ENCODE measurements at places on chromosomes 1 and 21.

- DNase-seq, result no peak
Observed at GRCh38 chr21:35404247-35404646, 355.1 kb upstream of the RUNX1 start.

GRCh38 chr1:21693732-21694131 lies 24.6 kb upstream of the RAP1GAP start:
- no peak for DNase-seq

GRCh38 chr1:159652506-159652905 lies 61.9 kb downstream of the CRP start:
- no peak for DNase-seq

GRCh38 chr21:43815107-43815613 lies 25.8 kb downstream of the RRP1 start:
- DNase-seq, result no peak

- DNase-seq, result no peak
Observed at GRCh38 chr1:170929412-170929834, 5.9 kb upstream of the MROH9 start.

DNA sequence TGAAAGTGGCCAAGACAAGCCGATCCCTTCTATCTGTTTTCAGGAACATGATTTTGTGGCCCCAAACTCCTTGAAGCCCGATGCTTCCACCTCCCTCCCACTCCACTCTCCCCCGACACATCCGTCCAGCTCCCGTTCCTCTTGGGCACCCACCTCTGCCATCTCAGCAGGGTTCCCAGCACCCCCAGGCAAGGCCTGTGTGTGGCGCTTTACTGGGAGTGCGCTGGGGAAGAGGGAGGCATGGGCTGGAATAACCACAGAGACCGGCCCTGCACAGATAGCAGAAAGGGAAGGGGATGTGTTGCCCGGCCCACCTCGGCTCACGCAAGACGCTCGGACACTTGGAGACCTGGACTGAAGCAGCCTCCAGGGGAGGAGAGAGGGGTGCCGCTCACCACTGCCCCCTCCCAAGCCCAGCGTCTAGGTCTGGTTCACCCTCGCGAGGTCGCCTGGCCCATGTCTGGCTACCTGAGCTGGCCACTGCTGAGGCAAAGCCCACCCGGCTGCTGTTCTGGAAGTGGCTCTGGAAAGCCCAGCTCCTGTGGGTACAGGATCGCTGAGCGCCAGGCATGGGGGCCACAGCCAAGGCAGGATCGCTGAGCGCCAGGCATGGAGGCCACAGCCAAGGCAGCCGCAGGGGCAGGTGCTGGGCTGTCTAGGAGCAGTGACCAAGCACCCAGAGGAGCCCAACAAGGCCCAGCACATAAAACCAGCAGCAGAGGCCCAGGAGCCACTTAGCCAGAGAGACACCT lies 23.8 kb upstream of the COL18A1 start:
- DNase-seq, result no peak

GRCh38 chr1:202291961-202292712 lies 49.6 kb downstream of the UBE2T start:
- DNase-seq, result no peak

DNA sequence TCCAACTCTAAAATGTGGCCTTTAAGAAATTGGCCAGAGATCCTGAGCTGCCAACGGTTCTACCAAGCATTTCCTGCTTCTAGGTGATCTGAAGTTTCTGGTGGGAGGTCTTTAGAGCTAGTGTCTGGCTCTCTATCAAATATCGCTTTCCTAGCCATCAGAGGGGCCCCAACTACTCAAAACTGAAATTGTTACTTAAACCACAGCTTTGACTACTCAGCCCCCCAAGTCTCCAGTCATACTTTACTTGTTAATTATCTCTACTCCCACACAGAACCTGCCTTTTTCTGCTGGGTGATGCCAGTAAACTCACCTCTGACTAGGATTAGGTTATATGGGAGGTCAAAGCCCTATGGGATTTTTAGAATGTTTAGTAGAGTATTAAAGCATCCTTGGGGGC lies 95.1 kb downstream of the FASLG start:
- no peak for DNase-seq

- no peak for DNase-seq
Observed at GRCh38 chr21:40517646-40518045, 329.3 kb downstream of the DSCAM start.

DNA sequence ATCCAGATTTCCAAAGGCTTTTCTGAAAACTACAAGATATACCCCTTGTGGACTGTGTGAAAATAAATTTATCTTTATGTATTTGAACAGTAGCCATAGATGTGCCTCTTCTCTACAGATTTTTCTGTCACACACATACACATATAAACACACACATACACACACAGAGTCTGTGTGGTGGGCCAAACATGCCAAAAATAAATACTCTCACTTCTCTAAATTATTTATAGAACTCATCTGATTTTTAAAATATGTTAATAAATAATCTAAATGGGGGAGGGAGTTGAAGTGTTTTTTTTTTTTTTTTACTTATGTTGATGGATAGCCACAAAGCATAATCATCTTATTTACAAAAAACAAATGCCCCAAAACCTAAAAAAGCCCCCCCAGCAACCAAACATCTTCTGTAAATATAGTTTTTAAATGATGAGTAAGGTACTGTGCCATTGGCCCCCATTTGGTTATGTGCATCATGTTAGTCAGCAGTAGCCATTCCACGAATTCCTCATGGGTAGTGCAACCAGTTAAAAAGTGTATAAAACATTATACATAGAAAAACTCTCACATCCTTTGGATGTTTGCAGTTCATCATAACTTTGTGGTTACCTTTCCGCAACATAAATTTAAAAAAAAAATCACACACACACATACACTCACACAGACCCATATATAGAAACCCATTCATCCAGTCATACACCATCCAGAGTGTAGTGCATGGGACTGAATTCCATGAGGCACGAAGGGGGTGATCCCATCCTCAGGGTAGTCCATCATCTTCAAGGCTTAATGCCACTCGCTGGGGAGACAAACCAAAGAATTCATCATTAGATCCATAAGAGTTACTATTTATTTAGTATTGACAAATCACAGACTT lies 8.2 kb upstream of the MAGOH start:
- DNase-seq, result no peak

GRCh38 chr1:218330043-218330623 lies 15.0 kb upstream of the TGFB2 start:
- no peak for DNase-seq

DNA sequence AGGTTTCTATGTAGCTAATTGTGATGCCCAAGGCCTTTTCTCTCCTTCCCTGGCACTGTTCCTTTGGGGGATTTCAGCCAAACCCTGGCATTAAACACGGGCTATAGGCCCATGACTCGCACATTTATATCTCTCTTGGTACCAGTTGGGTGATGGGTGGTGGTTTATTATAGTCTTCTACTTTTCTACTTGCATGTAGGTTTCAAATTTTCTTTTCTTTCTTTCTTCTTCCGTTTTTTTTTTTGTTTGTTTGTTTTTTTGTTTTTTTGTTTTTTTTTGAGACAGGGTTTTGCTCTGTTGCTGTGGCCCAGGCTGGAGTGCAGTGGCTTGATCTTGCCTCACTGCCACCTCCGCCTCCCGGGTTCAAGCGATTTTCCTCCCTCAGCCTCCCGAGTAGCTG lies 1.1 kb downstream of the IL10RB start:
- no peak for DNase-seq

GRCh38 chr1:3139871-3140361 lies 70.9 kb downstream of the PRDM16 start:
- DNase-seq, result no peak

DNA sequence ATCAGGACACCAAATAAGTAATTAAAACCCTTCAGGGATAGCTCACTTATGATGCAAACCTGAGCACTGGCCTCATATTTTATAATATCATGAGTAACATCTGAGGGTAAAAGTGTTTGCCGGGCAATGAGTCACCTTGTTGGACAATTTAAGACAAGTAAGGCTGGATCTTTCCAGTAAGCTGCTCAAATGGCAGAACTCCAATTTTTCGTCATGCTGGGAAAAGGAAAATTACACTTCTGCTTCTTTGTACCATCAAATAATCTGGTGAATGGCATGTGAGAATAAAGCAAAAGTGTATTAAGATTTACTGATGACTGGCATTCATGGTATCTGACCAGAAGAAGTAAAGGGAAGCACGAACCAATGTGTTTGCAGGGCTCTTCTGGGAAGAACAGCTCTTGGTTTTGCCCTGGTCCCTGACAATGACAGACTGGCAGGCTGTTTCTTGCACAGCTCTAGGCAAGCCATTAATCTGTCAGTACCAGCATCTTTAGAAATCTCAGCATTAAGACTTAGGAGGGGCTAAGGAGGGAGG lies 392.2 kb downstream of the VAV3 start:
- peak; percentile 0 for DNase-seq

- no peak for DNase-seq
Observed at GRCh38 chr1:14699620-14700019, 101.1 kb downstream of the KAZN start.

DNA sequence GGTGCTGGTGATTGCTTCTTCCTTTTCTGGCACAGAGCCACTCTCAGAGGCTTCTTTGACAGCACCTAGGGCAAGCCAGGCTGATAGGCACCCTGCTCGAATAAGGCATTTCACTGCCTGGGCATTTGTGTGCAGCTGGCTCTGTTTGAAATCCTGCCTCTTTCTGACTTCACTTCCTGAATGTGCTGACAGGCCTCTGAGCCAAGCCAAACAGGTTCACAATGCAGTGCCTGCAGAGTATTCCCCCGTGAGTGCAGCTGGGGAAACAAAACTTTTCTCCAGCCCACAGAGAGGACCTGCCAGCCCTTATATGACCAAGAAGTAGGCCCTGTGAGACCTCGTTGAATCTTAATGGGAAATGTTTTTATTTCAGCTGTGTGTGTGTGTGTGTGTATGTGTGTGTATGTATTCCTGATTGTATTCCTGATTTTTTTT lies 10.4 kb downstream of the JUN start:
- no peak for DNase-seq

DNA sequence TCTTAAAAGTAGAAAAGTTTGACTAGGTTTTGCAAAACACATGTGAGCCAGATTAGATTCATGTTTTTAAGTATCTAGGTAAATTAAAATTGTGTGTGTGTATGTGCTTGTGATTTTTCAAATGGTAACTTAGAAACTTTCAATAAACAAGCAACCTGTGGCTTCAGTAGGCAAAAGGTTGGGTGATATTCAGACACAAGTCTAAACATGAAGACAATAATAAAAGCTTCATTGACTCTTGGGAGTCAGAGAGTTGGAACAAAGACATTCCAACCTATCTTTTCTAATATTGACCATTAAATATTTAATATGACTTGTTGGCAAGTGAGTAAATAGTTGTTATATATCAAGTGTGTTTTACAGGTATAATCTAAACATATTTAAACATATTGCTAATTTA lies 1049.6 kb upstream of the ADGRL4 start:
- no peak for DNase-seq

DNA sequence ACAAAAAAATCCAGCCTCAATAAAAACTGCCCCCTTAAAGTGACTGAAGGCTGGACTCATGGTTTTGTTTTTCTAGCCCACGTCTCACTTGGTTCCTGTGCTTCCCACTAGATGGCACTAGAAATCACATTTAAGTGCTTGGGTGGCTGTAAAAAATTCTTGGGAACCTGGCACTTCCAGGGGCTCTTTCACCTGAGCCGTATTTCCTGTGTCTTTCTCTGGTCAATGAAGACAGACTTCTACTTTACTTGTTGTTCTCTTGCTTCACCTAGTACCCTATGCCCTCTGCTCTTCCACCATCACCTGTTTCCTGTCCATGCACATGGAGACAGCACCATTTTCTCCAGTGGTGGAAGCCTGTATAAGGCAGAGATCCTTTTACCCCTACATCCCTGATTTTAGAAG lies 20.0 kb downstream of the METTL13 start:
- DNase-seq, result peak; percentile 6

GRCh38 chr1:10975567-10976326 lies 36.7 kb upstream of the TARDBP start:
- DNase-seq, result peak; percentile 65

DNA sequence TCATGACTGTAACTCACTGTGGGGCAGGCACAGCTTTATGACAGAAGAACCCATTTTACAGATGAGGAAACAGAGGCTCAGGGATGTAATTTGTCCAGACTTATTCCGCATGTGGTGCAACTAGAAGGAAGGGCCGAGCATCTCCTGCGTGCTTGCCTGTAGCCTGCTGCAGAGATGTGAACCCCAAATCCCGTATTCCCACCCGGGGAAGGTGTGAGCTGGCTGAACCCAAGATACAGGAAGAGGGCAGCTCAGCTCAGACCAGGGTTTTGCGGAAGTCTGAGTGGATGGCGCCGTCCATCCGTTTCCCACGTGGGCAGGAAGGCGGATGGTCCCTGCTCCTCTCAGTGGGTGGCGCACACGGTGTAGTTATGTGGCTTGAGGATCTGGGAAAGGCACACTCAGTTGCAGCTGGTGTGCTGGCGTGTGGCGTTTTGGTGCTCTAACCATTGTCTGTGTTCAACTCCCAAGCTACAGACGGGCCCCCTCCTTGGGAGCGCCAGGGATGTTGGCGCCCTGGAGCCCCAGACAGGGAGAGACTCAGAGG lies 1.2 kb downstream of the CROCC start:
- no peak for DNase-seq

DNA sequence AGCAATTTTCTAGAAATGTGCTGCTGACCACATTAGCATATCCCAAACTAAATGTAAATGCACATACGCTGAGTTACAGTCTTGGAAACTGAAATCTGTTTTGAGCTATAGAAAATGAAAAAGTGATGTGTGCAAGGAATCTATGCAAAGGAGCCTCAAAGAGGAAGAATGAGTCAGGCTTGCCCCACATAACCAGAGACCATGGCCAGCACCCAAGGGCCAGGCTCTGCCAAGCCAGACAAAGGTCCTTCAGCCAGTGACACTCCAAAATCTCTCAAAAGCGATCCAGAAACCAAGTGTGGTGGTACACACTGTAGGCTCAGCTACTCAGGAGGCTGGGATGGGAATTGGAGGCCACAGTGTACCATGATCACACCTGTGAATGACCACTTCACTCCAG lies 195.2 kb downstream of the TOMM20 start:
- DNase-seq, result no peak

DNA sequence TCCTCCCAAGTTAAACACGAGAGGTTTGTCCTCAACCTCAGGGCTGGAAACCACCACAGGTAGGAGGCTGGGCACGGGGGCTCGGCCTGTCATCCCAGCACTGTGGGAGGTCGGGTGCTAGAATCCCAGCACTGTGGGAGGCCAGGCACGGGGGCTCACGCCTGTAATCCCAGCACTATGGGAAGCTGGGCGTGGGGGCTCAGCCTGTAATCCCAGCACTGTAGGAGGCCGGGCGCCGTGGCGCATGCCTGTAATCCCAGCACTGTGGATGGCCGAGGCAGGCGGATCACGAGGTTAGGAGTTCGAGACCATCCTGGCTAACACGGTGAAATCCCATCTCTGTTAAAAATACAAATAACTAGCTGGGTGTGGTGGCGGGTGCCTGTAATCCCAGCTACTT lies 6.7 kb upstream of the CDK11A start:
- DNase-seq, result no peak
